ENCODE measurements at places on chromosomes 13 and 19. TPM values are rescaled to one million over a fixed set of nuclear protein-coding genes. Genes with fewer than 3 reads are reported as not detected.

Gene ZNF329
- polyA plus RNA-seq = 19.8 TPM

Gene SYT5
- polyA plus RNA-seq = 113 TPM

Gene KIR2DL4
- not detected for polyA plus RNA-seq

Gene ELSPBP1
- polyA plus RNA-seq = 0.29 TPM

Gene PDE4C
- 1.7 TPM for polyA plus RNA-seq

Gene NECTIN2
- polyA plus RNA-seq = 78.3 TPM

Gene IFNL3
- polyA plus RNA-seq = not detected

Gene CIC
- 91.1 TPM for polyA plus RNA-seq

Gene TTC9B
- polyA plus RNA-seq = 139 TPM

Gene KASH5
- 0.40 TPM for polyA plus RNA-seq

Gene LRRC4B
- polyA plus RNA-seq = 208 TPM

Gene F10
- 3.2 TPM for polyA plus RNA-seq

Gene ERICH4
- 0.39 TPM for polyA plus RNA-seq

Gene CEACAM5
- polyA plus RNA-seq = not detected

Gene SLITRK5
- 13.5 TPM for polyA plus RNA-seq

Gene B3GNT8
- polyA plus RNA-seq = 0.52 TPM

Gene MED29
- polyA plus RNA-seq = 74.1 TPM

Gene PPP1R15A
- polyA plus RNA-seq = 33.4 TPM

Gene SCAMP4
- polyA plus RNA-seq = 112 TPM

Gene AKAP8L
- polyA plus RNA-seq = 114 TPM
